ENCODE measurements at places on chromosomes 5 and 9.

- no peaks in the 10 kb centered on the region for H3K27me3 ChIP-seq
- peaks cover 8% of the 10 kb centered on the region for H3K36me3 ChIP-seq
- H3K27ac ChIP-seq = peak within 1 kb of the TSS; percentile 57
- H3K4me1 ChIP-seq = peaks cover 16% of the 10 kb centered on the region
Measured at GRCh38 chr9:35079426-35080341, at the start of gene FANCG. Gene FANCG, minus strand, starts transcription at chr9:35079942. Its CDS starts 418 bp downstream, at chr9:35079524.

DNA sequence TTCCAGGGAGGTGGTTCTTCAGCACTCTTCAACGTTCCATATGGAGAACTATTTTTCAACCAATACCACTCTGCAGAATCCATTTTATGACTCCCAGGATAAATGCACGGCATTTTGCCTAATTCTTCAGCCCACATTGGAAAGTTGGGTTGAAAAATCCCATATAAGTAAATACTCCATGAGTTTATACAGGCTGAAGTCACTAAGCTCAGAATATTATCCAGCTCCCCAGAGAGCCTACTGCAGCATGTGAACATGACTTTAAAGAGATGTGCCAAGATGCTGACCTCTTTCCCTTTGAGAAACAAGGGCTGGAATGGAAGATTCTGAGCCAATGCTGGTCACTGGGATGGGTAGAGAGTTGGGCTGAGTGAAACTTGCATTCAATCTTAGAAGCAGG lies 111.9 kb upstream of the SLIT3 start:
- H3K4me3 ChIP-seq = no peak overlapping the region
- H3K4me1 ChIP-seq = no peaks in the 10 kb centered on the region
- H3K27me3 ChIP-seq = no peaks in the 10 kb centered on the region
- no peaks in the 10 kb centered on the region for H3K36me3 ChIP-seq
- H3K27ac ChIP-seq = no peak overlapping the region
- no peak for DNase-seq

DNA sequence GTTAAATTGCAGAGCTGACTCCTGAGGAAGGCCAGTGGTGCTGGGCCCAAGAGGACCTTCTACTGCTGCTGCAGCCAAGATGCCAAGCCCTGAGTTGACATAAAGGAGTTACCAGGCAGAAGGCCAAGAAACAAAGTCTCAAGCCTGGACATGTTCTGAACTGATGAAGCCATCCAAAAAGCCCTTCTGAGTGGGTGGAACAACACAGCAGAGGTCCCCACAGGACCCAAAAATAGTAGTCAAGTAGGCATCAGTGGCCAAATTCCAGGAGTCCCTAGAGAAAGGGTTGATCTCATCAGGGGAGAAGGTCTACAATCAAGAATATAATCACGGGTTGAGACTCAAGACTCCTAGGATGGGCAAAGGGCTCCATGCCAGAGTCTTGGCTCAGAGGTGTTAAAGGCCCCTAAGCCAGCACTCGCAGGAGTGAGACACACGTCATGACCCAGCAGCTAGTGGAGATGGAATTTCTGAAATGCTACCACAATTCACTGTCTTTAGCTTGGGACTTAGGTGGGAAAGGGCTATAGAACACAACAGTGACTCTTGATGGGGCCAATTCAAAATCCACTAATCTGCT lies 119.7 kb downstream of the FANCC start:
- no peak overlapping the region for H3K4me3 ChIP-seq
- H3K27me3 ChIP-seq = no peaks in the 10 kb centered on the region
- no peaks in the 10 kb centered on the region for H3K36me3 ChIP-seq

- H3K4me1 ChIP-seq = peaks cover 4% of the 10 kb centered on the region
- H3K27me3 ChIP-seq = peaks cover 8% of the 10 kb centered on the region
- no peaks in the 10 kb centered on the region for H3K36me3 ChIP-seq
- no peak overlapping the region for H3K27ac ChIP-seq
- H3K4me3 ChIP-seq = no peak overlapping the region
- no peak for DNase-seq
Measured at GRCh38 chr9:132237481-132237880, 75.6 kb downstream of the NTNG2 start.

GRCh38 chr9:103627731-103628130 lies 466.4 kb upstream of the SMC2 start:
- no peaks in the 10 kb centered on the region for H3K36me3 ChIP-seq
- H3K4me3 ChIP-seq = no peak overlapping the region
- H3K27ac ChIP-seq = no peak overlapping the region
- H3K27me3 ChIP-seq = no peaks in the 10 kb centered on the region

Data from endothelial cell of umbilical vein (primary cell).